Aorta (tissue), 5 donors: ENCODE measurements at places on chromosomes 5 and 9. TPM values are rescaled to one million over a fixed set of nuclear protein-coding genes. Genes with fewer than 3 reads are reported as not detected.

- no peaks in the 10 kb centered on the region for H3K4me1 ChIP-seq
- no peaks in the 10 kb centered on the region for H3K27me3 ChIP-seq
- H3K36me3 ChIP-seq: no peaks in the 10 kb centered on the region
- H3K27ac ChIP-seq: no peak overlapping the region
- no peak for DNase-seq
Observed at GRCh38 chr5:98771382-98772109, 1.9 kb upstream of the RGMB start.

GRCh38 chr5:110441035-110441434, 285.4 kb downstream of the TMEM232 start:
- no peak overlapping the region for H3K27ac ChIP-seq
- peaks cover 4% of the 10 kb centered on the region for H3K4me1 ChIP-seq
- H3K36me3 ChIP-seq: no peaks in the 10 kb centered on the region
- no peaks in the 10 kb centered on the region for H3K27me3 ChIP-seq

GRCh38 chr5:141514330-141515133, 25.7 kb downstream of the PCDHGC5 start:
- no peak for DNase-seq
- no peaks in the 10 kb centered on the region for H3K36me3 ChIP-seq
- H3K4me3 ChIP-seq: no peak overlapping the region
- peaks cover 2% of the 10 kb centered on the region for H3K4me1 ChIP-seq
- no peaks in the 10 kb centered on the region for H3K27me3 ChIP-seq

DNA sequence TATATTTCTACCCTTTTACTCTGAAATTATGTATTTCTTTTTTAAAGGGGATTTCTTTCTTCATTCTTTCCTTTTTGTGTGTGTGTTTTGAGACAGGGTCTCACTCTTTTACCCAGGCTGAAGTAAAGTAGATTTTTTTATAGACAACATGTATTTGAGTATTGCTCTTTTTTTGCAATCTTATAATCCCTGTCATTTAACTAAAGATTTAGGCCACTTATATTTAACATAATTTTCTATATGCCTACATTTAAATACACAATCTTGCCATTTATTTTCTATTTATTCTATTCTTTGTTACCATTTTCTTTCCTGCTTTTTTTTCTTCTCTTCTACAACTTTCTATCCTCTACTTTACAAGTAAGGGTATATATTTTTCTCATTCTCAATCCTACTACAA, 416.0 kb upstream of the IRX2 start:
- no peak overlapping the region for H3K4me3 ChIP-seq
- H3K36me3 ChIP-seq: no peaks in the 10 kb centered on the region
- H3K4me1 ChIP-seq: no peaks in the 10 kb centered on the region
- no peak for DNase-seq

DNA sequence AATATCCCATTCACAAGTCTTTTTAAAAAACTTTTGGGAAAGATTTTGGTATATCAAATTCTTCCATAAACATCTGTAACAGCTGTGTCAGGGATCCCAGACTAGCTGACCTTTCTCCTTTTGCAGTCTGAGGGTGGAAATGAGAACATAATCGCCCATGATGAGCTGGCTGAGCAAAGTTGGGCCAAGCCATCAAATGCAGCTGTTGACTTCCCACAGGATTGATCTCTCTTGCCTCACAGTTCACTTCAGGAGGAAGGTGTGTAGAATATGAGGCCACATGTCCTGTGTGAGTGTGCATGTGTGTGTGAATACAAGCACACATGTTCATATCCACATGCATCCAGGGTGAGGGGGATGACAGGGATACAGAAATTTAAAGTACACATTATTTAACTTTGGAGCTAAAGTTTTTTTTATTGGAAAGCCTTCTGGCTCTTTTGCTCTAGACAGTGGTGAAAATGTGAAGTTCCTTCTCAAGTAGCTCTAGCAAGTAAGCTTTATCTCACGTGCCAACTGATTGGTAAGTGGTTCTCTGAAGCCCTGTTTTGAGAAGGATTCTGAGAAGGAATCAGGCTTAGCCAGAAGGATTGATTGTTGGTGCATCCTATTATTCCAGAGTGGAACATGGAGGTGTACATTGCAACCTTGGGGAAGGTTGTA, 468.8 kb upstream of the DMAC1 start:
- H3K27ac ChIP-seq: no peak overlapping the region
- DNase-seq: no peak
- no peak overlapping the region for H3K4me3 ChIP-seq

DNA sequence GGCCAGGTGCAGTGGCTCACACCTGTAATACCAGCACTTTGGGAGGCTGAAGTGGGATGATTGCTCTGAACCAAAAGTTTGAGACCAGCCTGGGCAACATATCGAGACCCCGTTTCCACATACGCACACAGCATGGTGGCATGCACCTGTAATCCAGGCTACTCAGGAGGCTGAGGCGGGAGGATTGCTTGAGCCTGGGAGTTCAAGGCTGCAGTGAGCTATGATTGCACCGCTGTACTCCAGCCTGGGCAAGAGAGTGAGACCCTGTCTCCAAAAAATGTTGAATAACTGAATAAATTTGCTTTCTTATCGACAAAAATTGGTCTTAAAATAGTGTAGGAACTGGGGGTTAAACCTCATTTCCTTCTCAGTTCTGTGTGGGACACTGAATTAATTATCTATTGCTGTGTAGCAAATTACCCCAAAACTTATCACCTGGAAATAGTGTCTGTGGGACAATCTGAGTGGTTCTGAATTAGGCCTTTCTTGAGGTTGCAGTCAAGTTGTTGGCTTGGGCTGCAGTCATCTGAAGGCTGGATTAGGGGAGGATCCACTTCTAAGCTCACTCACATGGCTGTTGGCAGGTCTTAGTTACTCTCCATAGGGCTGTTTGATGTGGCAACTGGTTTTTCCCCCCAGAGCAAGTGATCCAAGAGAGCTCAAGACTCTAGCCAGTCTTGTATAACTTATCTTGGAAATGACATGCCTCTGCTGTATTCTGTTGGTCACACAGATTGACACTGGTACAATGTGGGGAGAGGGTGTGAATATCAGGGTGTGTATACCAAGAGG, 2.0 kb downstream of the SNX30 start:
- DNase-seq: no peak
- no peaks in the 10 kb centered on the region for H3K27me3 ChIP-seq
- peaks cover 1% of the 10 kb centered on the region for H3K4me1 ChIP-seq
- H3K4me3 ChIP-seq: no peak overlapping the region

GRCh38 chr5:78287833-78288232, 6.7 kb downstream of the AP3B1 start:
- H3K27me3 ChIP-seq: no peaks in the 10 kb centered on the region
- H3K36me3 ChIP-seq: no peaks in the 10 kb centered on the region
- H3K4me3 ChIP-seq: no peak overlapping the region
- no peak for DNase-seq
- no peak overlapping the region for H3K27ac ChIP-seq

The GPR21 gene
- 13.9 TPM for total RNA-seq

The QRFP gene
- not detected for total RNA-seq

The KLHL9 gene
- 24.1 TPM for total RNA-seq

The NPR3 gene
- 15.2 TPM for total RNA-seq

The S100Z gene
- 0.68 TPM for total RNA-seq
